H9 (cell line): ENCODE measurements at places on chromosomes 1 and 21.

GRCh38 chr1:7478809-7479499, 292.1 kb upstream of the VAMP3 start:
- DNase-seq = no peak

DNA sequence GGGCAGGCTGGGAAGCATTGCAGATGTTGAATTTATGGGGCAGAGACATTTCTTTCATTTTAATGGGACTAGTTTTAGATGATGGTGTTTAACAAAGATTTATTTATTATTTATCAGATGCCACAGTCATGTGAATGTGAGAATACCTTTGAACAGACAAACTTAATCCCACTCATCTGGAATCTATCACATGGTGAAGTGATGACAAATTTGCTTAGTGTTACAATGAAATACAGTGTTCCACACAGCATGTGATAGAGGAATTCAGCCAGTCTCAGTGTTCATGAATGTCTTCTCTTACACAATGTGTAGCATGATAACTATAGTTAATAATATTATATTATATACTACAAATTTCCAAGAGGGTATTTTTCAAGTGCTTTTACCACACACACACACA, 1361.7 kb upstream of the B3GALT2 start:
- DNase-seq = no peak

DNA sequence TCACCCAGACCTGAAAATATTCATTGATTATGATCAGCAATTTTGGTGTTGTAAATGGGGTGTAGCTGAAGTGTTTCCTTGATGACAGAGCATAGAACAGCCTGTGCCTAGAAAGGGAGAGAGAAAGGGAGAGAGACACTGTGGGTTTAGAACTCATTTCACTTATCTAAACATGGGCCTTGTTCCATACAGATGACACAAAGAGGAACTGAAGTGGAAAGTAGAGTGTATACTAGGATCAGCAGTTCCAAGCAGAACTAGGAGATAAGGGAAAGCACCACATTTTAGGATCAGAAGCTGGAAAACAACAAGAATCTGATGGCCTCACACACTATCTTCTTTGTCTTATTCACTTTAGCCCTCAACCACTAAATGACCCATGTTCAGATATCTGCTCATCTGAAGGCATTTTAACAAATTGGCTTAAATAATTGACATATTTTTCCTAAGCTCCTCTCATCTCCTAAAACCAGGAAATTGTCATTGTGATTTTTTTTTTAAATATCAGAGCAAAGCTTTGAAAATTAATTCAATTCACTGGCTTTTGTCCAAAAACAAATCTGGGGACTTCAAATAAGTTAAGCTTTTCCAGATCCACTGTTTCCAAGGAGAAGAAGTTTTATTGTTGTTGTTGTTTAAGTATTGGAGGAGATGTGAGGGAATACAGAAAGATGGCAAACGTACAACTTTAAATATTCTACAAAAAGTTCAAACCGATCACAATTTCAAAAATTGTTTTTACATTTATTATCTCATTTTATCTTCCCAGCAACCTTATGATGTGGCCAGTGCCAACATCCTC, 103.8 kb downstream of the LYPLAL1 start:
- DNase-seq = no peak

GRCh38 chr1:20552728-20553445, 514 bp downstream of the FAM43B start:
- DNase-seq = peak; percentile 51

DNA sequence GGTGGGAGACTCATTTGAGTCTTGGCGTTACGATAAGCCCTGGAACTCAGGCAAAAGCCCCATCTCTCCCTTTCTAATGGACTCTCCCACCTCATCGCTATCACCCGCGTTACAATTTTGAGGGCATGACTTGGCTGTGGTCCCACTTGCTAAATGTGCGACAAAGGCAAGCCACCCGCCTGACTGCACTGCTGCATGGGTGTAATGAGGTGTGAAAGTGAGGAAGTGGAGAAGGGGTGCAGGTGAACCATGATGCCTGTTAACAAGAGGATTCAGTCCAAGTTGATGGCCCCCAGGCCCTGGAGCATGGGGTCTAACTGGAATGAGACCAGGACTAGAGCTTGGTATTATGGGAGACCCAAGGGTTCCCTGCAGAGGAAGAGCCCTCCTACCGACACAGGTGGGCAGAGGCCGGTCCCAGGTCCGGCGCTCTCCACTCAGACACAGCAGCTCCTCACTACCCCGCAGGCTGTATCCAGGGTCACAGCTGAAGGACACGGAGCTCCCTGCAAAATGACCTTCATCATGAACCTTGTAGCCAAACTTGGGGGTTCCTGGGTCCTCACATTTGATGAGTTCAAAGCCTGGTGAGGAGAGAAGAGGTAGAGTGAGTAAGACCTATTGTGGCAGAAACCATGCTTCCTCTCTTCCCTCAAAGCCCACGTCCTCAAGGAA, 165.4 kb upstream of the HMGB4 start:
- DNase-seq = no peak

GRCh38 chr1:6330410-6330911, 63.1 kb downstream of the ACOT7 start:
- no peak for DNase-seq

DNA sequence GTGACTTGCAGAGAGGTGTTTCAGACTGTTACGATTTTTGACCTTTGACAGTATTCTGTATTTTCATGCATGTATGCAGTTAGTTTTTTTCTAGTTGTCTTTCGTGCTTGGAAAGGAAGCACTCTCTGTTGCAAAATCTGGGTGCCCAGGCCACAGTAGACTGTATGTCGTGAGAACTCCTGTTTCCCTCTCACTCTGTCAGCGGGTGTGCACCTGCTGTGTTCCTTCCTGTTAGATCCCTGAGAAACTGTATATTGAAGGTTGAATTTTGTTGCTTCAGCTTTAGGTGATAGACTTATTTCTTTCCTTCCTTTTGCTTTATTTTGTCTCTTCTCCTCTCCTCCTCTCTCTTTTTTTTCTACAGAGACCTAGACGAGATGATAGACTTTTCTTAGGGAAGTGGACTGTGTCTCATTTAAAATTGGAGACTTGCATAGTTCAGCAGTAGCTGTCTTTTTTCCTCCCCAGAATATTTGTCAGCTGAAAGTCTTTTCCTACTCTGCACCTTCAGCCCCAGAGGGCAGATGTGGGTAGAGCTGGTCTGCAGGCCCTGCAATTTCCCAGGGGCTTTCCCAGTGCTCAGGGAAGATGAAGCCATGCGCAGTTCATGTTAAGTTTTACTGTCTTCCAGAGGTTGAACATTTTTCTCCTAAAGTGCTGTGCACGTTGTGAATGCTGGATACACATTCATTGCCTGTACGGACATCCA, 1.4 kb downstream of the TRAPPC10 start:
- no peak for DNase-seq

GRCh38 chr1:6526316-6526715, 28.0 kb downstream of the NOL9 start:
- DNase-seq = no peak

DNA sequence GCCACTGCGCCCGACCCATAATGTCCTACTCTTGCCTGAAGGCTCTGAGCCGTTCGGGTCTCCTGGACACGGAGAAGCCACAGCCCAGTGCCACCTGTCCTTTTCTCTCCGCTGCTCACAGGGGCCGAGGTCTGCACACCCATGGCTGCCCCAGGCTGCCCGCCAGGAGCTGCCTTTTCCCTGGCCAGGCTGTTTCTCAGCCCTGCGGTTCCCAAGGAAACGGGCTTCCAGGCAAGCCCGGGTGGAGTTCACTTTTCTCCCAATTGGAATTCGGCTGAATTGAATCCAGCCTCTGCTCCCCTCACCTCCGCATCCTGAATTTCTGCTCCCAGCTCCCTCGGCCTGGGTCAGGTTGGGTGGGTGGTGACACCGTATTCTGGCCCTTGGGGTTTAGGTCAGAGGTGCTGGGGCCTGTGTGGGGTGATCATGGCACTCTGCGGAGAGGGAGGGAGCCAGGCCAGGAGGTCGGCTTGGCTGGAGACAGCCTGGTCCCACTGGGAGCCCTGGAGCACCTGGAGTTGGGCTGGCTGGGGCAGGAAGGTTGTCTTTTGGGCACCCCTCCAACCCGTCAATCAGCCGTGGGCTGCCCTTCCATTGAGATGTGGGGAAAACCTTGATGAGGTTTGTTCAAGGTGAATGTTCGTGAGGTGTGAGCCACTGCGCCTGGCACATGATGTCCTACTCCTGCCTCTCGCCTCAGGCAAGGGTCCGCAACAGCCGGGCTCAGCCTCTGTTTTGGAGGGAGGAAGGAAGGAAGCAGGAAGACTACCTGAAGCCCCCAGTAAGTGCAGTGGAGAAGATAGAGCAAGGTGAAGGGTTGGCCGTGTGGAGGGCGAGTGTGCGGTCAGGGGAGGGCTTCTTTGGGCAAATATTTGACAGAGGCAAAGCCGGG, 25.1 kb downstream of the RRP1 start:
- DNase-seq = peak; percentile 55

DNA sequence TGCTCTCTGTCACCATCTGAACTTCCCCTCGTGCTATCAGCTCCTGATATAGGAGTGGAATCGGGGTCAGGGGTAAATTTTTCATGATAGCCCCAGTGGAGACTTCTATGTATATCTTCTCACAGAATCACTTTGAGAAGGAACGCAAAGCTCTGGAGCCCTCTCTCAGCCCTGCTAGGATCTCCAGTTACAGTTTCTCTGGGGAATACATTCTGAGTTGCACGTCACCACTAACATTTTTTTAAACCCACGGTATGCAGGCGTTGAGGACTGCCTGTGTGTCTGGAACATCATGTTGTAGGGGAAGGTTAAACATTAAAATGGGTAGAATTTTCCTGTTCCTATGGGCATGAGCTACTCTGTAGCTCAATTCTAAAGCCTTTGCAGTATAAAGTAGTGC, 116.4 kb upstream of the FAM78B start:
- no peak for DNase-seq

DNA sequence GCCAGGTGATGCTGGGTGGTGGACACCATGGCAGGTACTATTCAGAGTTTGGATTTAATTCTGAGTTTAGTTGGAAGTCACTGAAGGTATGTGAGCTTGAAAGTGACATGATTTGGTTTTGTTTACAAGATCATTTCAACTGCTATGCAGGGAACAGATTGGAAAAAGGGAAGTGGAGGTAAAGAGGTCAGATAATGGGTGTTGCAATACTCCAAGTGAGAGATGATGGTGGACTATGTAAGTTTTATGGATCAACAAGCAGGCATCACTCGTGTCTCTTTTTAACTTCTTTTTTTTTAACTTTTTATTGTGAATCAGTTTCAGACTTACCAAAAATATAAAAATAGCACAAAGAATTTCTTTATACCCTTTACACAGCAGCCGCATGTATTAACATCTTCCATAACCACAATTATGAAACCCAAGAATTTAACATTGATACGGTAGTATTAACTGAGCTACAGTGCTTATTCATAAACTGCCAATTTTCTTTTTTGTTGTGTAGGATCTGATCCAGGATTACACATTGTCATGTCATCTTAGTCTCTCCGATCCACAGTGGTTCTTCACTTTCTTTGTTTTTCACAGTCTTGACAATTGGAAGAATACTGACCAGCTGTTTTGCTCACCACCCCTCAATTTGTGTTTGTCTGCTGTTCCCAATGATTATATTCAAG, 24.9 kb upstream of the NHLH2 start:
- DNase-seq = no peak

DNA sequence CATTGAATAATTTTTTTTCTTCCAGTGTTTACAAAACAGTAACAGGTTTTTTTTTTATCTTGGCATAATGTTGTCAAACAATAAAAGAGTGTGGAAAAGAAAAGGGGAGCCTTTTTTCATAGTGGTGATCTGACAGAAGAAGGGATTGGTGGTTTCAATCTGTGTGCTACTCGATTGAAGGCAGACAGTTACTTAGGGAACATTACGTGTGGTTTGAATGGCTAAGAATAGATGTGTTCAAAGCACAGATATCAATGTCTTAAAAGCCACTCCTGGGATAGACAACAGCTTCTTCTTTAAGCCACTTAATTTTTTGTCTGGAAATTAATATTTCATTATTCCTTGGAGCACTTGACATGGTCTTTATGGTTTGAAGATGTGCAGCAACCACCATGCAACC, 558.6 kb upstream of the ADGRL2 start:
- DNase-seq = no peak

DNA sequence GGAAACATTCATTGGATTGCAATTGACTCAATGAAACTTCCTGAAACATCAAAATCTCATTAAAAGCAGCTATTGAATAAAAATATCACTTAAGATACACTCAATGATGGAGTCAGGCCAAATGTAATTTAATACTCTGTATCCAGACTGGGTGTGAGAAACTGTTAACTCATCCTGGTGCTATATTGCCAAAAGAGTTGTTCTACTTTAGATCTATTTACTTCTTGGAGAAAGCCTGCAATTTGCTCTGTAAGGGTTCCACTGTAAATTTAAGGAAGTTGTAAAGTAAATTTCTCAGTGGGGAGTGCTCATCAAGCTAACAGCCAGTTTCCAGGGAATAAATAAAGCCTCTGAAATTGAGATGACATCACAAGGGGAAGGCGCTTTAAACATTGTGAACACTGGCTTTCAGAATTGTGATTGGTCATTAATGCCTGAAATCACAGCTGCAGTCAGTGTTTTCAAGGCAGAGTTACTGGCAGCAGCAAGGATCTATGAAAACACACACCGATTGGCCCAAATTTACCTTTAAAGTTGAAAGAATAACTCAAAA, 91.4 kb downstream of the OLFM3 start:
- DNase-seq = no peak

- peak; percentile 23 for DNase-seq
These were observed 90.5 kb upstream of the TLR5 start for GRCh38 chr1:223233410-223234169.

- no peak for DNase-seq
These were observed 20.8 kb downstream of the LRRC8B start for GRCh38 chr1:89545264-89546038.

GRCh38 chr1:179754041-179754624, 11.0 kb downstream of the FAM163A start:
- DNase-seq = no peak

- DNase-seq = no peak
These were observed 495.8 kb upstream of the ADAMTS5 start for GRCh38 chr21:27462726-27463125.

DNA sequence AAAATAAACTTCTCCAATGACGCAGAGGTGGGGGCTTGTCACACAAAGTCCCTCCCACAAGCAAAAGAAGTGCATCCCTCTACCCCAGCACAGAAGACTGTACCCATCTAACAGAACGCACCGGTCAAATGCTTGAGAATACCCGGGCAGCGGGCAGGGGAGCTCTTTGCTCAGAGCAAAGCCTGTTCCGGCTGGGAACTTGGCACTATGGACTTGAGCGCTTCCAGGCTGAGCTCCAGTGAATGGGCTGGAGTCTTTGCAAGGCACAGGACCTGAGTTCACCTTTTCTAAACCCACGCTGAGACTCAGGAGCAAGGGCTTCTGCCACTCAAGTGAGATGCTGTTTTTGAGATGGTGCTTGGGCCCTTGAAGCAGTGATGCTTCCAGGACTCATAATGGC, 20.3 kb downstream of the RHBG start:
- no peak for DNase-seq

DNA sequence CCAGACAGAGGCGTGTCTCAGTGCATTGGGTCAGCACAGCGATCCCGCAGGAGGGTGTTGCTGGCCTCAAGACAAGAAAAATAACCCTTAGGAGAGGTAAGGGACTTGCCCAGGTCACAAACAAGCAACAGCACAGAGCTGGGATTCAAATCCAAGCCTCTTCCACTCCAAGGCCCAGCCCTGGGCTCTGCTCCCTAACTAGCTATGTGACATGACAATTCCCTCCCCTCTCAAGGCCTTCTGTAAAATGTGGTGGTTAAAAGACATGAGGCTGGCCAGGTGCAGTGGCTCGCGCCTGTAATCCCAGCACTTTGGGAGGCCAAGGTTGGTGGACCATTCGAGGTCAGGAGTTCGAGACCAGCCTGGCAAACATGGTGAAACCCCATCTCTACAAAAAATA, 28.1 kb upstream of the LAPTM5 start:
- DNase-seq = no peak
